ENCODE measurements at places on chromosomes 16 and 17. TPM values are rescaled to one million over a fixed set of nuclear protein-coding genes. Genes with fewer than 3 reads are reported as not detected.

GRCh38 chr16:57106767-57107166, 14.4 kb downstream of the CPNE2 start:
- no peak for DNase-seq

Gene GJC1
- 76.9 TPM for total RNA-seq

DNA sequence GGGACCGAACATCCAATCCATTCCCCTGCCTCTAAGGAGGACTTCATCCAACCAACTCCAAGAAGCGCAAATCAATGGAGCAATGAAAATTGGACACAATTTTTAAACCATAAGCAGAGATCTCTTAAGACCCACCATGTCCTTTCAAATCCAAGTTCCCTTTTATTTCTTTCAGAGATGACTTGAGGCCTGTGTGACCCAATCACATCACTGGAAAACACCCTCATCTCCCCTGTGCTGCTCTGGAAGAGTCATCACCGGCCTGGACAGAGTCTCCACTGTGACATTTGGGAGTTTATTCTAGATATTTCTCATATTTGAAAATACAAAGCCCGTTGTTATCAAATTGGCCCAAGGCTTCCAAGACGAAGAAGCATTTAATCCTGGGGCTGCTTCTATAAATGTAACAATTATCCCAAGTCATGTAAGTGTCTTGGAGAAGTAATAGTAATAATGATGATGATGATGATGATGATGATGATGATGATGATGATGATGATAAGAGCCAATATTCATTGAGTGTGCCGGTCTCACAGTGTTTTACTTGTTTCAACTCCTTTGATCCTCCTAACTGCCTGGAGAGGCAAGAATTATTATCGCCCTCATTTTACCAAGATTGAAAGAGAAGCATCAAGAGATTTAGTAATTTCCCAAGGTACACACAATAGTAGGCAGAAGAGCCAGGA, 72.1 kb downstream of the COPRS start:
- no peak for DNase-seq

- DNase-seq = no peak
Observed at GRCh38 chr17:75521951-75522727, 3.4 kb upstream of the LLGL2 start.

Gene GUCY2D
- total RNA-seq = not detected

- peak; percentile 30 for DNase-seq
Observed at GRCh38 chr17:47621293-47622179, 28.2 kb upstream of the KPNB1 start.

GRCh38 chr16:75074920-75075687, 41.5 kb downstream of the LDHD start:
- no peak for DNase-seq

DNA sequence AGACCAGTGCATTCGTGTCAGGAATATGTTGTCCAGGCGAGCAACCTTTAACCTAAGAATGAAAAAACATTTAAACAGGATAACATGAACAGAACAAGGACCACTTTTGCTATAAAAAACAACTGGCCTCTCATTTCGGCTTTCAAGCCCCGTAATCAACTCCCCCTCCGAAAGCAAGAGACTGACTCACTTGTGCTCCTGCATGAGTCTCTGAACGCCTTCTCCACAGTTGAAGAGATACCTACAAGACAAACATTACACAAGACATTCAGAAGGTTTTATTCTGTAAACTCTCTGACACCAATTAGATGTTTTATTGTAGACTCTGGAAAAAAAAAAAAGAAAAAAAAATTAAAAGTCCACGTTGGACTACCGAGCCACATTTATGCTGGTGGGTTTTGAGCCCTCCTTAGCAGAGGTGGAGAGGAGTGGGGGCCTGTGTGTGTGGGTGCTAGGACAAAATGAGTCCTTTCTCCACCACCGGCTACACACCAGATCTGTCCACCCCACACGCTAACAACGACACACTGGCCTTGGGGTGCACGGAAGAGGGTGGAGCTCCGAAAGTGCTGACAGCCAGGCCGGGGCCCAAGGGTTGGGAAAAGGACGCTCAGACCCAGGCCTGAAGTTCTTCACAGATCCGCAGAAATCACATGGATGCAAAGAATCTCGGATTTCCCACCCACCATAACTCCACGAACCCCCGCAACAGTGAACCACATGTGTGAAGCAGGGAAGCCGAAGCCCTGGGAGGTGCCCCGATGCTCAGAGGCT, 759 bp downstream of the ELAC2 start:
- no peak for DNase-seq

Gene MEOX1
- total RNA-seq = 0.59 TPM

Gene CCL11
- total RNA-seq = not detected

Gene ITGAX
- total RNA-seq = not detected

GRCh38 chr17:40344421-40345160, 19.9 kb downstream of the GJD3 start:
- DNase-seq = no peak

GRCh38 chr17:50902372-50903353, 36.5 kb upstream of the TOB1 start:
- DNase-seq = peak; percentile 91

GRCh38 chr17:50605429-50605828, 29.3 kb upstream of the ABCC3 start:
- no peak for DNase-seq

- no peak for DNase-seq
Observed at GRCh38 chr16:58325941-58326340, 31.1 kb upstream of the PRSS54 start.

Gene TAC4
- not detected for total RNA-seq

DNA sequence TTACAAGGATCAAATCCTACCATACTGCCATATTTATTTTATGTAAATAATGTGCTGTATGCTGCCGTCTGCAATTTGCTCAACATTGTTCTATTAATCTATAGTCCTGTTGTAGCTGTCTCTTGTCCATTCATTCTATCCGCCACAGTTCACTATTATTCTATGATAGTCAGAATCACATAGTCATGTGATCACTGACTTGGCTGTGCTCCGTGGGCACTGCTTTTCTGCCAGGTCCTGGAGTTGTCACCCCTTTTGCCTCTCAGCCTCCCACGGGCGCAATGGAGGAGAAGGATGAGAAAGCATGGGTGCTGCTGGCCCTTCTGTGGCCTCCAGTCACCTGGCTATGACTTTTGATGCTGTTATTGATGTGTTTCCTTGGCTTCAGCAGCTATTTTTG, 37.3 kb upstream of the ANKFY1 start:
- DNase-seq = no peak

DNA sequence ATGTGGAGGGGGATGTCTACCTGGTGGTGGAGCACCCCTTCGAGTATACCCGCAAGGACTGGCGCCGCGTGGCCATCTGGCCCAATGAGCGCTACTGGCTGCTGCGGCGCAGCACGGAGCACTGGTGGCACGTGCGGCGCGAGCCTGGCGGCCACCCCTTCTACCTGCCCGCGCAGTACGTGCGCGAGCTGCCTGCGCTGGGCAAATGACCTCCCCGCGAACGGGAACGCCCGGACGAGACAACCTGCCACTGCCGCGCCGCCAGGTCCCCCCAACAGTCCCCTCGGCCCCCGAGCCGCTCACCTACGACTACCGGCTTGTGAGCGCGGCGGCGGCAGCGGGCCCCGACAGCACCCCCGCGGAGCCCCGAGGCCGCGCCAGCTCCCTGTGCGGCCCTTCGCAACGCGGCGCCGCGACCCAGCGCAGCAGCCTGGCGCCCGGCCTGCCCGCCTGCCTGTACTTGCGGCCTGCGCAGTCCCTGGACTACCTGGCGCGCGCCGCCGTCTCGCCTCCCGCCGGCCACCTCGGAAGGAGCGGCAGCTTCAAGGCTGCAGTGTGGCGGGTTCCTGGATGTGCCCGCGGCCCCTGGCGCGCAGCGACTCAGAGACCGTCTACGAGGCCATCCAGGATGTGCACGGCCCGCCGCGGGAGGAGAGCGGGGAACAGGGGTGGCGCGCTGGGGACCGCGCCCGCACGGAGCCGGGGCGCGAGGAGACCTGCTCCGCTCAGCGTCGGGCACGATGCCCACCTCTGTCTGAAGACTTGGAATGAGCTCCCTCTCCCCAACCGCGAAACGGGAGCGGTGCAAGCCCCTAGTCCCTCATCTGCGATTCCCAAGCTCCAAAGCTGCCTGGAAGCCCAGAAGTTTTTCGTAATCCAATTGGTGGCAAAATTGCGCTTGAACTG, 48.7 kb upstream of the AMZ2 start:
- peak; percentile 53 for DNase-seq

GRCh38 chr17:20073055-20073979, 64.2 kb downstream of the SPECC1 start:
- DNase-seq = no peak

- peak; percentile 6 for DNase-seq
Observed at GRCh38 chr17:49359990-49360795, 1.9 kb downstream of the ZNF652 start.

GRCh38 chr17:18980682-18981334, 23.8 kb downstream of the FAM83G start:
- DNase-seq = peak; percentile 47

Gene CTRB2
- not detected for total RNA-seq

- peak; percentile 39 for DNase-seq
Observed at GRCh38 chr16:15498427-15499175, 64.2 kb downstream of the BMERB1 start.

Gene KRTAP9-8
- total RNA-seq = not detected

DNA sequence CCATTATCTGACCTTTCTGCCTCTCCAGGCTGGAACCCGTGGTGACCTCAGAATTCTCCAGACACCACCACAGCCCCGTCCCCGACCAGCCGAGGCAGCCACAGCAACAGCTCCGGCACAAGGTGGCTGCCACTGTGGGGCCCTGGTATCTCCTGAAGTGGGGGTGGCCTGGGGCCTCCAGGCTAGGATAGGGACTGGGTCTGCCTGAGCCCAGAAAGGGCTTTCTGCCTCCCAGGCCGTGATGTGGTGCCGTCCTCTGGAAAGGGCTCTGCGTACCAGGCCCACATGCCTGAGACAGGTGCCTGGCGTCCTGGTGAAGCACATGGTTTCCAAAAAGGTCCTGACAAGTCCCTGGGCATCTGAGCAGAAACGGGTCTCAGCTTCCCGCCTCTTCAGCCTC, 17.1 kb downstream of the FLYWCH1 start:
- no peak for DNase-seq

GRCh38 chr17:28324267-28324745, 5.3 kb downstream of the TMEM97 start:
- no peak for DNase-seq

Gene GPR142
- total RNA-seq = not detected

All from neural progenitor cell (in vitro differentiated cells).